ENCODE measurements at places on chromosomes 5 and 9. TPM values are rescaled to one million over a fixed set of nuclear protein-coding genes. Genes with fewer than 3 reads are reported as not detected.

Gene ALDH1A1
- 3.7 TPM for total RNA-seq

Gene NMUR2
- total RNA-seq = not detected

Gene PCDHA9
- total RNA-seq = not detected

Gene FOXD4
- total RNA-seq = not detected

Gene PCDHA7
- not detected for total RNA-seq

Gene SELENOP
- total RNA-seq = 5.3 TPM

Gene CDH9
- not detected for total RNA-seq

Gene TMEM252
- total RNA-seq = not detected

Gene LPAR1
- total RNA-seq = 8.9 TPM

Gene MEGF10
- not detected for total RNA-seq

Gene SEMA5A
- total RNA-seq = not detected

Gene N4BP3
- total RNA-seq = 1.1 TPM

DNA sequence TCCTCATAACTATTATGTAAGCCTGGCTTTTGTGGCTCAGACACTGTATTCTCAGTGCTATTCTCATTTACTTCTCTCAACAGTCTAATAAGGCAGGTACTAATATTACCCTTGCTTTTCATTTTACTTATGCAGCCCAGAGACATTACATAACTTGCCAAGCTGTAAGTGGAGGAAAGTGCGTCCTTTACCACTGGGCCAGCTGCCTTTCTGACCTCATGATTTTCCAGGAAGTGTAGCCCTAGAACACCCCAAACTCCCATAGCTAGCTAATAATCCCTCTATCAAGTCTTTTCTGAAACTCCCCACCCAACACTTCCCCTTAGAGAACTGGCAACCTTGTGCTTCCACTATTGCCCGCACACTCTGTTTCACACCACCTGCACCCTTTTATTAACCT, 192.9 kb upstream of the HMHB1 start:
- H3K27me3 ChIP-seq = no peaks in the 10 kb centered on the region
- H3K4me1 ChIP-seq = no peaks in the 10 kb centered on the region
- no peak for DNase-seq
- no peak overlapping the region for H3K4me3 ChIP-seq
- no peak overlapping the region for H3K27ac ChIP-seq
- no peaks in the 10 kb centered on the region for H3K36me3 ChIP-seq

DNA sequence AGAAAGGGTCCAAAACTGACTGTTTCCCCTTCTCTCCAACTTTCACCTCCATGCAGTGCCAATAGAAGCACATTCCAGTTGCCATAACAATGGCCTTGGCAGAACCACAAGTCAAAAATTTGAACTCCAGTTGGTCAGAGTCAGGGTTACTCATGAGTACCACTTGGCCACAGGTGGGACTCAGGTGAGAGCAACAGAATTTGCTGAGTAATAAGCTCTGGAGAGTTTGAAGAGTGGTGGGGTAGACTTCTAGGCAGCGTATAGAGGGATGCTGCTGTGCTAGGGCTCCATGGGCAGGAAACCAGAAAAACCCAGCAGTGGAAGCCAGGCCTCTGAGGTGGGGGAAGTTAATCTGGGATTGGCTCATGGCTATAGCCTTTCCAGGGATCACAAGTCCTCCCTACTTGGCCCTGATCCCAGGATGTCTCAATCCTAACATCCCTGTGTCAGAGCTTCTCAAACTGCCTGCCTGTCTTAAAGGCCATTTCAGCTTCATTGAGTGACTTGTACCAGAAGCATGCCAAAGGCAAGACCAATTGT, 30.2 kb downstream of the SNX18 start:
- H3K27ac ChIP-seq = peak overlapping the region; percentile 27
- peaks cover 43% of the 10 kb centered on the region for H3K4me1 ChIP-seq
- peak; percentile 8 for DNase-seq
- H3K36me3 ChIP-seq = no peaks in the 10 kb centered on the region

- no peak overlapping the region for H3K27ac ChIP-seq
- no peaks in the 10 kb centered on the region for H3K4me1 ChIP-seq
- H3K27me3 ChIP-seq = no peaks in the 10 kb centered on the region
Observed at GRCh38 chr5:140033037-140033760, 9.9 kb downstream of the NRG2 start.

GRCh38 chr9:91820126-91820750, 129.8 kb downstream of the ROR2 start:
- no peaks in the 10 kb centered on the region for H3K36me3 ChIP-seq
- no peak for DNase-seq
- no peak overlapping the region for H3K27ac ChIP-seq

DNA sequence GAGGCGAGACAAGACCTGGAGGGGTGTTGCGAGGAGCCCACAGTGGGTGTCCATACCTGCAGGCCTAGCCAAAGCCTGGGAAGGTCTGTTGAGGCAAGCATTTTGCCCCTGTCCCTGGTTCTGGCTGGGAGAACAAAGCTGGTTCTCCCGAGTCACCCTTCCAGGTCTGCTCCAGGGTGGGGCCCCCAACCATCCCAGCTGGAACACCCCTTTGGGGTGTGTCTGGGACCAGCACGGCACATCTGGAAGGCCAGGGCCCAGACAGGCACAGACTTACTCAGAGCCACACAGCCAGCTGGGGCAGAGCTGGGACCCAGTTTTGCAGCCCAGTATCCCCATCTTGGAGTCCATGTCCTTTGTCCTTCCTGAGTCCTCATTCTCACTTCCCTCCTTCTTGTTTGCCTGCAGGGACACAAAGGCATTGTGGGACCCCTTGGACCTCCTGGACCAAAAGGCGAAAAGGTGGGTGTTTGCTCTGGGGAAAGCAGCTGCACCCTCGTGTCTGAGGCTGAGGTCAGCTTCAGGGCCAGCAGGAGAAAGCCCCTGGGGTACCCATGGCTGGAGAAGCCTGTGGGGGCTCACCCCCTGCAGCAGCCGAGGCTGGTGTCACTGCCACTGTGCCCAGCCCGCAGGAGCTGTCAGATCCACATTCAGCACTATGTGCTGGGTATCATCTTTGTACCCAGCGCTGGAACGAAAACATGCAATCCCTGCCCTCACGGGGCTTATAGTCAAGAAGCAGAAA, 38.4 kb upstream of the ORM1 start:
- no peak overlapping the region for H3K4me3 ChIP-seq
- H3K36me3 ChIP-seq = no peaks in the 10 kb centered on the region
- H3K27me3 ChIP-seq = no peaks in the 10 kb centered on the region
- H3K4me1 ChIP-seq = peaks cover 2% of the 10 kb centered on the region

GRCh38 chr5:116953251-116953930, 378.8 kb upstream of the SEMA6A start:
- H3K36me3 ChIP-seq = no peaks in the 10 kb centered on the region
- H3K27ac ChIP-seq = no peak overlapping the region
- H3K4me3 ChIP-seq = no peak overlapping the region
- H3K27me3 ChIP-seq = peaks cover 4% of the 10 kb centered on the region
- no peaks in the 10 kb centered on the region for H3K4me1 ChIP-seq

DNA sequence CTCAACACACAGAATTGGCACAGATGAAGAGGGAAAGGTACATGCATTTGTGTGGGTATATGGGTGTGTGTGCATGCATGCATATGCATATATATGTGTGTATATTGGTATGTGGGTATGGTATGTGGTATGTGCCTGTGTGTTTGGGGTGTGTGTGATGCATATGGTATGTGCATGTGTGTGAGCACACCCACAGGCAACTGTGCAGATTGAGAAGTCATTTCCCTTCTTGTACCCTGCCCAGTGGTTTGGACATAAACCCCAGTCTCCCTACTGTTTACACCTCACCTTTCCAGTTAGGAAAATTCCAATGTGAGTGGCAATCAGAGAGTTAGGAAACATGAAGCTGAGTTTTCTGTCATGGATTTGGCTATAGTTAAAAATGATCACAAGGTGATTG, 178.0 kb downstream of the NXNL2 start:
- H3K27ac ChIP-seq = no peak overlapping the region
- no peak overlapping the region for H3K4me3 ChIP-seq
- H3K36me3 ChIP-seq = no peaks in the 10 kb centered on the region
- H3K4me1 ChIP-seq = no peaks in the 10 kb centered on the region
- no peak for DNase-seq

DNA sequence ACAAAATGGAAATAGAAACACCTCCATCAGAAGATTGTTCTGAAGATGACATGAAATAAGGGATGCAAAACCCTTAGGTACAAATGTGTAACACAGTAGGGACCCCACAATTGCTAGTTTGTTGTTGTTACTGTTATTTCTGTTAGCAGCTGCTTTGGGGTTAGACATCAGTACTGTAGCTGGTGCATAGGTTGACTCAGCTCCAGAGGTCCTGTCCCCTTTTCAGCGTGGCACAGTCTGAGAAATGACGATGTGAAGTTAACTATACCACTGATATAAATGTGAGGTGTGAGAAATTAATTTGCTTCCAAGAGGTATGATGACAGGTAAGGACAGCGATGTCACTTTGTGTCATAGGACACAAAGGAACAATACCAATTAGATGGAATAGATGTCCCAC, 384.6 kb upstream of the KLF4 start:
- no peaks in the 10 kb centered on the region for H3K27me3 ChIP-seq
- H3K4me3 ChIP-seq = no peak overlapping the region
- no peak for DNase-seq

DNA sequence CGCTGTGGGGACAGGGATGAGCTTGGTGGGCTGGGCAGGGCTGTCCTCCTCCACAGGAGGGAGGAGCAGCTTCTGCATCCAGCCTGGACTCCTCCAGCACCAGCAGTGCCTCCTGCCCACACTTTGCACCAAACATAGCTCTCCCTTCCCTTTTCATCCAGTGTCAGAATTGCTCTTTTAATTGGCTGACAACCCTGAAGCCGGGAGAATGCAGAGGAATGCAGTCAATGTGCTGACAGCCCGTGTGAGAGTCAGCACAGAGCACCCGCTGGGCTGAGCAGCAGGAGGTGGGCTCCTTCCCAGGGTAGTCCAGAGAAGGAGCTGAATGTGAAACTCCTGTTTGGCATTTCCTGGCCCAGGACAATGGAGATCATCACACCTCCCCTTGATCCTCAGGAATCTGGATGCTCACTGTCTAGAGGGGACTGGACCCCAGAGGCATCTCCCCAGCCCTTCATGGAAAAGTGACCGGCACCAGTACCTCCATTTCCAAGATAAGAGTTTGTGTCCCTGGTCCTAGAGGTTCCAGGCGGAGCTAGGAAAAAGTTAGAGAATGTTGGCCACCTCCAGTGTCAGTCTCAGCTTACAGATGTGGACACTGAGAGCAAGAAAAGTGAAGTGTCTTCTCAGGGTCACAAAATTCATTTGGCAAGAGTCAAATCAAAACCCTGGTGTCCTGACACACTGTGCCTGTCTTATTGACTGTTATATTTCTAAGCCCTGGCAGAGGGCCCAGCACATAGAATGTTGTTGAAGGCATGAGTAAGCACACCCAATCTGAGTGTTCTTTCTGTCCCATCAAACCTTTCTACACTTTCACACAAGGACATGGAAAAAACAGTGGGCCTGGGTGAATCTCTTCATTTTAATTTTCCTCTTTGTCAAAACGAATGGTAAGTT, 202.1 kb downstream of the SNX18 start:
- no peaks in the 10 kb centered on the region for H3K4me1 ChIP-seq
- H3K36me3 ChIP-seq = no peaks in the 10 kb centered on the region
- H3K27me3 ChIP-seq = no peaks in the 10 kb centered on the region
- DNase-seq = no peak
- H3K27ac ChIP-seq = no peak overlapping the region

- peak; percentile 70 for DNase-seq
- H3K4me1 ChIP-seq = peaks cover 30% of the 10 kb centered on the region
- peak overlapping the region; percentile 84 for H3K4me3 ChIP-seq
- no peaks in the 10 kb centered on the region for H3K27me3 ChIP-seq
Observed at GRCh38 chr5:1110307-1111240, 1.3 kb downstream of the SLC12A7 start.

GRCh38 chr9:130870491-130871381, 25.9 kb downstream of the QRFP start:
- no peaks in the 10 kb centered on the region for H3K27me3 ChIP-seq
- H3K4me3 ChIP-seq = no peak overlapping the region
- no peak for DNase-seq
- H3K4me1 ChIP-seq = no peaks in the 10 kb centered on the region

GRCh38 chr9:22244139-22245011, 202.2 kb upstream of the DMRTA1 start:
- DNase-seq = no peak
- peaks cover 31% of the 10 kb centered on the region for H3K4me1 ChIP-seq
- H3K27ac ChIP-seq = no peak overlapping the region
- no peaks in the 10 kb centered on the region for H3K27me3 ChIP-seq

DNA sequence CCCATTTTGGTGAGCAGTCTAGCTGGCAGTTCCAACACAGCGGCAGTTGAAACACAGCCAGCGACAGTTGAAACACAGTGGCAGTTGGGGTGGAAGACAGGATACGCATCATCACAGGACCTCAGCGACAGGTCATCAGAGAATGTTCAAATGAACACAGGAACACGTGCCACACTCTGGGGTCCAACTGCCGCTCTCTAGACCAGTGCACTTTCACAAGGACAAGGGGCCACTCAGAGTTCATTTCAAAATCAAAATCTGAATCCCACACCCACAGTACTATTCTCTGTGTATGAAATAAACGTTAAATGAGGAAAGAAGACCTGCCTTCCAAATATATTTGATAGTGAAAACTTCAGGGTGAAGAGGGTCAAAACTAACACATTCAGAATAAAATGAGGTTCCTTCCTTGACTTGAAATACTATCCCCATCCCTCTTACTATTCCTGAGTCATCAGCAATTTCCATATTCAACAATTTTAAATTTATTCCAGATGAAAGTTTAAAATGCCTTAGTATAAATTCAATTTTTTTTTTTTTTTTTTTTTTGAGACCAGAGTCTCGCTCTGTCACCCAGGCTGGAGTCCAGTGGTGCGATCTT, 53.0 kb upstream of the SIMC1 start:
- no peak overlapping the region for H3K4me3 ChIP-seq
- no peaks in the 10 kb centered on the region for H3K36me3 ChIP-seq
- no peaks in the 10 kb centered on the region for H3K4me1 ChIP-seq
- H3K27me3 ChIP-seq = peaks cover 61% of the 10 kb centered on the region
- H3K27ac ChIP-seq = no peak overlapping the region

DNA sequence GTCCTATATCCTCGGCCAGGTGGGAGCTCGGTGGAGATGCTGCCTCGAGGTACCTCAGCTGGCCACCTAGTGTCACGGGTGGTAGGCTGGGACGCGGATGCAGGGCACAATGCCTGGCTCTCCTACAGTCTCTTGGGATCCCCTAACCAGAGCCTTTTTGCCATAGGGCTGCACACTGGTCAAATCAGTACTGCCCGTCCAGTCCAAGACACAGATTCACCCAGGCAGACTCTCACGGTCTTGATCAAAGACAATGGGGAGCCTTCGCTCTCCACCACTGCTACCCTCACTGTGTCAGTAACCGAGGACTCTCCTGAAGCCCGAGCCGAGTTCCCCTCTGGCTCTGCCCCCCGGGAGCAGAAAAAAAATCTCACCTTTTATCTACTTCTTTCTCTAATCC, 2.0 kb downstream of the PCDHGC3 start:
- DNase-seq = no peak
- peaks cover 10% of the 10 kb centered on the region for H3K27me3 ChIP-seq

- no peak overlapping the region for H3K4me3 ChIP-seq
- no peaks in the 10 kb centered on the region for H3K36me3 ChIP-seq
- H3K4me1 ChIP-seq = no peaks in the 10 kb centered on the region
- no peak for DNase-seq
- no peaks in the 10 kb centered on the region for H3K27me3 ChIP-seq
Observed at GRCh38 chr5:156402387-156402921, 75.5 kb downstream of the SGCD start.
